ENCODE measurements at places on chromosomes 12 and 14. TPM values are rescaled to one million over a fixed set of nuclear protein-coding genes. Genes with fewer than 3 reads are reported as not detected.

GRCh38 chr14:88168025-88168424 lies 155.0 kb downstream of the KCNK10 start:
- DNase-seq: no peak

- no peak for DNase-seq
Observed at GRCh38 chr14:75771595-75771994, 110.5 kb downstream of the TTLL5 start.

Gene A2M
- not detected for total RNA-seq

DNA sequence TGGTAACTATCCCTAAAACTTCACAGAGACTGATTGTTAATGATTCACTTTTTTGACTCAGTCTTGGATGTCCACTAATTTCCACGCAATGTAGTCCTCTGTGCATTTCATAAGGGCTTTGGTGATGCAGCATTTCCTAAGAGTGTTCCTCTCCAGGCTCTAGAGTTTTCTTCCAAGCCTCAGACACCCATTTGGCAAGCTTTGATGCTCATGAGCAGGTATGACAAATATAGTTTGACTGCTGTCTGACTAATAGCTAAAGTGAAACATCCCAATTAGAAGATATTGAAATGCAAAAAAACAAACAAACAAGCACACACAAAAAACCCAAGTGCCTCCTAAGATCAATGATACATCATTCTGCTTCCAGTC lies 1.5 kb upstream of the VAMP1 start:
- DNase-seq: no peak

Gene VRTN
- total RNA-seq: not detected

Gene HOXC10
- total RNA-seq: not detected

DNA sequence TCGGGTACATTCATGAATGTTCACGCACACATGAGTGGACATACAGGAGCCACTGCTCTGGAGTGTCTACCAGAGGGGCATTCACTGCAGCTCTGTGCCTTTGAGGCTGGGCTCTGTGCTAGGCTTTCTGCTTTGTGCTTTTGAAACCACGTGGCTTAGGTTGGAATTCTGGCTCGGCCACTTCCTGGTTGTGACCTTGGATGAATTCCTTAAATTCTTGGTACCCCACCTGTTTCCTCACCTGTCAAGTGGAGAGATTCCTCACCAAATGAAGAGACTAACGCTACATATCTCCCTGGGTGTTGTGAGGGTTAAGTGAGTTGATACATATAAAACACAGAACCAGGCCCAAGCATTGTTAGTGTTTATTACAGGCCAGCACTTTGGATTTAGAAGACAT lies 842.8 kb downstream of the VRK1 start:
- no peak for DNase-seq

Gene GPR162
- not detected for total RNA-seq

GRCh38 chr14:77097006-77097699 lies 905 bp upstream of the CIPC start:
- no peak for DNase-seq

GRCh38 chr12:92597997-92598396 lies 104.8 kb upstream of the PLEKHG7 start:
- no peak for DNase-seq

DNA sequence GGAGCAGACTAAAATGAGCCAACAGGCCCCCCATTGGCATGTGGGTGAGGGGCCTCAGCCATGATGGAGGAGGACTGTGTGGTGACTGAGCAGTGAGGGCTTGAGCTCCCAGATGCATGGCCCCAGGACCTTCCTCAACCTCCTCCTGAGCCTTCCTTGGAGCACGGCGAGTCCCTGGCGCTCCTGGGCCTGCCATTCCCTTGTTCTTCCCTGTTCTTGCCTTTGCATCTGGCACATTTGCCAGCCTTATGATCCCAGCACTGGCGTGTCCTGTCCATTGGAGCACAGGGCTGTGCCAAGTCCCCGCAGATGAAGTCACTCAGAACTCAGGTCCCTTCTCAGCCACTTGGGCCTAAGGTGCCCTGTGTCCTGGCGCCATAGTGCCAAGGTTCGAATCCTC lies 40.3 kb upstream of the MEG3 start:
- DNase-seq: no peak

Gene TUBA1A
- total RNA-seq: 213 TPM

All from CD4-positive, CD25-positive, alpha-beta regulatory T cell (primary cell).